ENCODE measurements at places on chromosomes 5 and 9.

DNA sequence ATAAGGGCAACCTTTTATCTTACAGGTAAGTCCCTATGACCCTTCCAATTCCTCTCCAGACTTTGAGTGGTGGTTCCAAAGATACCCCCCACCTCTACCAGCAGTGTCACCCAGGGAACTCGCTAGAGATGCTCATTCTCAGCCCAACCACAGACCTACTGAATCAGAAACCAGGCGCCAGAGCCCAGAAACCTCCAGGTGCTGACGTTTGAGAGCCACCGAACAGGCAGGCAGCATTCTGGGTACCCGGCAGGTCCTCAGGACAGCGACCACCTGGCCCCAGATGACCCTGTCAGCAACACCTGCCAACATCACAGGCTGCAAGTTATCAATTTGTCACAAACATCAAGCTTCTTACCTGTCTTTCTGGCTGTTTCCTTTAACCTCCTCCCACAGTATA lies 19.5 kb downstream of the RAPGEF1 start:
- no peak for DNase-seq

- no peak for DNase-seq
Measured at GRCh38 chr9:112711050-112711689, 6.7 kb downstream of the INIP start.

DNA sequence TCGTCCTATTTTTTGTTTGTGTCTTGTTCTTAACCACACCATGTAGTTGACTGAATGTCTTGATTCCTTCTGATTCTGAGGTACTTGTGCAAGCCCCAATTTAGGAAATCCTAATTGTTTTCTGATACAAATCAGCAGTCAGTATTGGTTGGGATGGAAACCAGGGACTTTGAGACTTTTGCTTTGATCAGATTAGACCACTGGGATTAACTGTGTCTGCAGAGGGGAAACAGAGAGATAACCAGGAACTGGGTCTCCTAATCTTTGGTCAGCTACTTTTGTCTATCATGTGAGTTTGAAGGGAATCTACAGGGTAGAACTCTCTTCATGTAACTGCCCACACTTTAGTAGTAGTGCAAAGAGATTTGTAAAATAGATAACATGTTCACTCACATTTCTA lies 173.8 kb upstream of the POC5 start:
- peak; percentile 19 for DNase-seq

- DNase-seq = no peak
Measured at GRCh38 chr5:133145436-133146170, 93.8 kb downstream of the HSPA4 start.

DNA sequence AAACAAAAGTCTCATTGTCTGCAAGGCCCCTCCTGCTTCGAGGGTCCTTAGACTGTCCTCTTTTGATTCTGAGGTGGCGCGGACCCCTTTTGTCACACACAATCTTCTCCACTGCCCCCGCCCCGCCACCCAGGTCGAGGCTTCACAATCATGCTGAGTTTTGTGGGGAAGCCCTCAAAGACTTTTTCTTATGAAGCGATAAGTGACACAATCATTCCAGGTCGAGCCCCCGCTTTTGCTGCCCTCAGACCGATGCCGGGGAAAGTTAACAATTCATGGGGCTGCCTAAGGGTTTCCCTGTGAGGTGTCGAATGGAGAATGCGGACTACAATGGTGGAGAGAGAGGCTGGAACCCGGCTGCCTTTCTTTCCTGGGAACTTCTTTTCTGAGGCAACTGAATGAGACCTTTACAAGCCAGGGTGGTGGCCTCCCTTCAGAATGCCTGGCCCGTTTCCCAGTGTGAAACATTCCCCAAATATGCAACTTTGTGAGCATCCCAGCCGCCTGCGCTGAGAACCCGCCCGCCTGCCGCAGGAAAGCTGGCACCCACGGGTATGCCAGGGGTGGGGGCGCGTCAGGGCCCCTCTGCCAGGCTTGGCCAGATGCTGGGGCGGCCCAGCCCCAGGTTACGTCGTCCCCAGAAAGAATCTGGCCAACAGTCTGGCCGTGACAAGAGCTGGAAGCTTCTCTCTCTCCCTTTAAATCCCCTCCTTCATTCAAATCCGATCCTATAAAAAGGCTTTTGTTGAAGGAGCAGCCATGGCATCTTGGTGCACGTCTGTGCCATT lies 71.9 kb downstream of the MAP1B start:
- DNase-seq = no peak

DNA sequence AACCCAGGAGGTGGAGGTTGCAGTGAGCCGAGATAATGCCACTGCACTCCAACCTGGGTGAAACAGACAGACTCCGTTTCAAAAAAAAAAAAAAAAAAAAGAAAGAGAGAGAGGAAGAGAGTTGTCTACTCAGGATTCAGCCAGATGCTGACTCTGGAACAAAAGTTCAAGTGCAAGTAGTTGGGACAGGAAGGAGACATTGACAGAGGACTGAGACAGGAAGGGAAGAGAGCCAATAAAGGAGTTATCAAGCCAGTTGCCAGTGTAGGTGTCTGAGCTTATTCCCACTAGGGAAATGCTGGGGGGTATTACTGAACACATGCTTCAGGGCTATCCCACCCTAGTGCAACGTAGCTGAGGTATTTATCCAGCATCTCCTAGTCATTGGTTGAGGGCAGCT lies 147.7 kb upstream of the SLC1A3 start:
- no peak for DNase-seq

GRCh38 chr9:128121924-128122808 lies 5.4 kb downstream of the PTGES2 start:
- no peak for DNase-seq

DNA sequence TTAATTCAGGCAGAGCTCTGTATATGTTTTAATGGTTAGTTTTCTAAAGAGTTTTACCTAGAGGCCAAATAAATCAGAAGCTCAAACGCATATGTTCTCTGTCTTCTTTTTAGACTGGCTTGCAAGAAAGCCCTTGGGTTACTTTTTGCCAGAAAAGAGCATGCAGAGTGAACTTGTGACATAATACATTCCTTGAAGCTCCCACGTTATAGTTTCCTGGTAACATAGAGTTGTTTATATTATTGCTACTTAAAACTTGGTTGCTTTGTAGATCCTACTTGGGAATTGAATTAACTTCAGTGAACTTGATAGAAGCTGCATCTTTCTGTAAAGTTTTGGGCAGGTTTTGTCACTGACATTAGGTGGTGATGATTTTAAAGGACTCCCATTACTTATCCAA lies 102.9 kb downstream of the C9orf152 start:
- no peak for DNase-seq

- DNase-seq = peak; percentile 1
Measured at GRCh38 chr9:115117999-115118878, at the start of gene TNC. Gene TNC, minus strand, starts transcription at chr9:115118157. Its CDS starts 27,139 bp downstream, at chr9:115091018.

DNA sequence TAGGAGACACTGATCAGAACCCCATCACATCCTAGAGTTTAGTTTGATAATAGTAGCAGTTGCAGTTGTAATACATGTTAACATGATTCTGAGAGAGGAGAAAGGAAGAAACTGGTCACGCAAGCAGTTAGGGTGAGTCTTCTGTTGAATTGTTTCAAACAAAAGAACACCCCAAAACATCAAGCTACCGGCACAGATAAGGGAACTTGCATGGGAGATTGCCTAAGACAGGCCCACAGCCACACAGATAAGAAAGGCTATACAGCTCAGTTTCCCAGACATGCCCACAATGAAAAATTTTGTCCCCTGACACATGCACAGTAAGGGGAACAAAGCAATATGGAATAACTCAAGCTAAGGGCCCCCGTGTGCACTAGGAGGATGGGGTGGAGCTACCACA lies 15.9 kb downstream of the HSPB3 start:
- no peak for DNase-seq

- DNase-seq = no peak
Measured at GRCh38 chr9:128250839-128251731, 24.7 kb downstream of the GOLGA2 start.

- no peak for DNase-seq
Measured at GRCh38 chr9:91985692-91986091, 35.7 kb upstream of the ROR2 start.

GRCh38 chr9:129111528-129112151 lies 425 bp downstream of the PTPA start:
- no peak for DNase-seq

DNA sequence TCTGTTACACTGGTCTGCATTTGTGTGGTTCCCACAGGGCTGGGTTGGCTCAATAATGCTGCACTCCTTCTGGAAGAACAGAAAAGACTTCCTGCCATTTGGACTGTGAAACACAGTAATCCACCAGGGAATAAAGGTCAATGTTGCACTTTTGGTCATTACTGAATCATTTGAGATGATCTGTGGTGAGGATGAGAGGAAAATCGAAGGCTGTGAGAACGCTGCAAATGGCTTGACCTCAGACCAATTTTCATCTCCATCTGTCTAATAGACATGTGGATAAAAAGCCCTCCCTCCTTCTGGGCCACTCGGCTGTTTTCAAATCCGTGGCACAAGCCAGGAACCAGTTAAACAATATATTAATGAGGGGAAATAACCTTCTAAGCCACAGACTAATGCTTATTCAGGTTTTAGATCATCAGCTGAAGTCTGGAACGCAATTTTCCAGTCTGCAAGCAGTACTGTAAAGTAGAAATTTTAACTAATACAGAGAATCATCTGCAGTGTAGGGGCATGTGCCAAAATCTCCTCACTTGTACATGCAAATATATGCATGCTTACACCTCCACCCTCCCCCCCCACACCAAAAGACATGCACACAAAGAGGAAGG lies 20.2 kb downstream of the TLE1 start:
- DNase-seq = peak; percentile 75

GRCh38 chr9:137339045-137339907 lies 37.2 kb upstream of the NRARP start:
- no peak for DNase-seq

- no peak for DNase-seq
Measured at GRCh38 chr5:14557203-14557770, 24.3 kb upstream of the OTULINL start.

- peak; percentile 21 for DNase-seq
Measured at GRCh38 chr5:108747774-108748400, at the start of gene FER. Gene FER, plus strand, starts transcription at chr5:108747897. Its CDS starts 50,286 bp downstream, at chr5:108798183.

DNA sequence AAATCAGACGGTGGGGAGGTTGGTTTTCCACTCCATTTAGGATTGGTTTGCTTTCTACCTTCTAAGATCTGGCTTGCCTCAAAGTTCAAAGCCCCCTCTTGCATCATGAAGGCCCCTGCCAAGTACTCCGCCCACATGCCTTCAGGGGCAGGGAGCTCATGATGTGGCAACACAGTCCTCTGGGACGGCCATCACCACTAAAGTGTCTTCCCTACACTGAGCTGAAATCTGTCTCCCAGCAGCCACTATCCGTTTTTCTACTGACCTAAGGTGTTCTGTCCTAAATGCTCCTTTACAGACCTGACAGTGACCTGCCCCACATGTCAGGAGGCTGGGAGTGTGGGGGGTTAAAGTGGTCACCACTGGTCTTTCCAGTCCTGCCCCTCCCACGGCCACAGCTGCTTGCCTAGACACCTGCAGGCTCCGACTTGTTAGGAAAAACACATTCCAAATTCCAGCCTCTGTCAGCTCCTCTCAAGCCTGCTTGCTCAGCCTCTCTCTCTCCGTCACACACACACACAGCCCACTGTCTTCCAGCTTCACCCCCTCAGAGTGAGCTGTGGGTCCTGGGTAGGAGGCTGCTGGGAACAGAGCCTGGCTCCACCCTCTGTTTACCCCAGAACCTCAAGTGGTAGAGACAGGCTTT lies 44.9 kb downstream of the SHB start:
- DNase-seq = peak; percentile 64

- DNase-seq = no peak
Measured at GRCh38 chr9:130343445-130343918, 77.9 kb downstream of the HMCN2 start.

DNA sequence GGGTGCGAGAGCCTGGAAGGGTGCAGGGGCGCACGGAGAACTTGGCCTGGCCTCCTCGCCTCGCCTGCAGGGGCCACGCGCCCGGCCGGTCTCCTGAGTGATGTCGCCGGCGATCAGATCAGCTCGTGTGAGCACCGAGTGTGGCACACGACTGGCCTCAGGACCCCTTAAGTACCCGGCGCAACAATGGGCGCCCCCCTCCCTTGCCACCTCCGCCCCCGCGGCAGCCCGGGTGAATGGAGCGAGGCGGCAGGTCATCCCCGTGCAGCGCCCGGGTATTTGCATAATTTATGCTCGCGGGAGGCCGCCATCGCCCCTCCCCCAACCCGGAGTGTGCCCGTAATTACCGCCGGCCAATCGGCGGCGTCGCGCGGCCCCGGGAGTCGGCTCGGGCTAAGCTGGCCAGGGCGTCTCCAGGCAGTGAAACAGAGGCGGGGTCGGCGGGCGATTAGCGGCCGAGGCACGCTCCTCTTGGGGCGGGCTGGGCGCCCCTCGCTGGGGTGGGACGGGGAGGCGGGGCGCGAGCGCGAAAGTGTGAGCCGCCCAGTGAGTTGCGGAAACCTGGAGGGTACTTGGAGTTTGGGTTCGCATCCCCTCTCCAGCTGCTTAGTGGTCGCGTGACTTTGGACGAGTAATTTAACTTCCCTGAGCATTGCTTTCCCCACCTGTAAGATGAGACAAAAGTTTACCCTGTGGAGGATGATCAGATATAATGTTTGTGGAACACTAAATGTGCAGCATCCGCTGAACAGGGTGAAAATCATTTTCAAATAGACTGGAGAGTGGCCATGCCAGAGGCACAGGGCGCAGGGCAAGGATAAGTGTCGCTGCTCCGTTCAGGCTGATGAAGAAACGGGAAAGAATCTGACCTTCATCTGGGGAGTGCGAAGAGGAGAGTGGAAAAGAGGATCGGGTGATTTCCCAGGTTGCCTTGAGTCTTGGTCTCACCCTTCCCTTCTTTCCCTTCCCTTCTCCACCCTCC lies at the start of gene NEUROG1:
NEUROG1 (minus strand) TSS at position 145 of the 982 bp plus-strand sequence. CDS start 274 bp downstream, outside the sequence.
- no peak for DNase-seq

DNA sequence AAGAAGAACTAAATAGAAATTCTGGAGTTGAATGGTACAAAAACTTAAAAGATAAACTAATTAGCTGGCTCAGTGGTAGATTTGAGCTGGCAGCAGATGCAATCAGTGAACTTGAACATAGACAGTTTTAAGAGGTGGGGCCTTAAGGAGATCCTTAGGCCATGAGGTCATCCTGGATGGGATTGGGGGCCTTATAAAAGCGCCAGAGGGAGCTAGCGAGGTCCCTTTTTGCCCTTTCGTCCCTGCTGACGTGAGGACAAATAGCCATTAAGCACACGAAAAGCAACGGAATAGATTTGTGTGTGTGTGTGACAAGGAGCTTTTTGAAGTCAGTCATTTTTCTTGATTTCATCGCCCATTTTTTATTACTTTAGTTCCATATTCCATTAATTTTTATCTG lies 83.3 kb downstream of the ZNF354C start:
- DNase-seq = peak; percentile 54

DNA sequence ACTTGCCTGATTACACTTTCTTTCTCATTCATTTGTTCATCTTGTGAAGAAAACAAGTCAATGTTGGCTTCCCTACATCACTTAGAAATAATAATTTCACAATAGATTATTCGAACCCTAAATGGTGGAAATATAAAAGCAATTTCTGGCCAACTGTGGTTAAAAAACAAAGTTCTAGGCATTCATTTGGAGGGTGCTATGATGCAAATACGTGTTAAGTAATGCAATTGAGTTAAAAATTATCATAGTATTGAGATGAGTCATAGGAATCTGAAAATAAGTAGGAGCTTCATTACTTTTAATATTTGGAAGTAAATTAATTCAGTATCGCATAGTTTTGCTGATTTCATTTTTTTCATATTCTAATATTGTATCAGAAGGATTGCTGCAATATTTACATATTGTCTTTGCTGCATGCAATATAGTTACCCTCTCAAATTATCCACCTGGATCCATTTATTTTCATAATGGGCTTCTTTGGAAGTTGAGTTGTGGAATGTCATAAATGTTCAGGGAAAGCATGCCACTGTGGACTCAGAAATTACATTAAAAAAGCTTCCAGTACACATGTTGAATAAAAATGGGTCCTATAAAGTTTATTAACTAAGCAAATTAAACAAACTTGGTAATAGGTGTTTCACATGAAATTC lies 647.7 kb upstream of the WWC1 start:
- no peak for DNase-seq

GRCh38 chr5:67032921-67033664 lies 163.5 kb downstream of the CD180 start:
- DNase-seq = no peak
